ENCODE measurements at places on chromosomes 13 and 19. TPM values are rescaled to one million over a fixed set of nuclear protein-coding genes. Genes with fewer than 3 reads are reported as not detected.
A peak's percentile ranks its signal among the peaks of the same experiment; 100 is the strongest.

PABPC3 gene
- 0.48 TPM for total RNA-seq

ZNF256 gene
- 14.2 TPM for total RNA-seq

GRCh38 chr19:4722671-4723594, 709 bp downstream of the DPP9 start:
- no peak for DNase-seq

PSPN gene
- total RNA-seq = 2.1 TPM

CYP2F1 gene
- total RNA-seq = 0.34 TPM

GRCh38 chr13:94394723-94395122, 84.8 kb downstream of the DCT start:
- no peak for DNase-seq

DNA sequence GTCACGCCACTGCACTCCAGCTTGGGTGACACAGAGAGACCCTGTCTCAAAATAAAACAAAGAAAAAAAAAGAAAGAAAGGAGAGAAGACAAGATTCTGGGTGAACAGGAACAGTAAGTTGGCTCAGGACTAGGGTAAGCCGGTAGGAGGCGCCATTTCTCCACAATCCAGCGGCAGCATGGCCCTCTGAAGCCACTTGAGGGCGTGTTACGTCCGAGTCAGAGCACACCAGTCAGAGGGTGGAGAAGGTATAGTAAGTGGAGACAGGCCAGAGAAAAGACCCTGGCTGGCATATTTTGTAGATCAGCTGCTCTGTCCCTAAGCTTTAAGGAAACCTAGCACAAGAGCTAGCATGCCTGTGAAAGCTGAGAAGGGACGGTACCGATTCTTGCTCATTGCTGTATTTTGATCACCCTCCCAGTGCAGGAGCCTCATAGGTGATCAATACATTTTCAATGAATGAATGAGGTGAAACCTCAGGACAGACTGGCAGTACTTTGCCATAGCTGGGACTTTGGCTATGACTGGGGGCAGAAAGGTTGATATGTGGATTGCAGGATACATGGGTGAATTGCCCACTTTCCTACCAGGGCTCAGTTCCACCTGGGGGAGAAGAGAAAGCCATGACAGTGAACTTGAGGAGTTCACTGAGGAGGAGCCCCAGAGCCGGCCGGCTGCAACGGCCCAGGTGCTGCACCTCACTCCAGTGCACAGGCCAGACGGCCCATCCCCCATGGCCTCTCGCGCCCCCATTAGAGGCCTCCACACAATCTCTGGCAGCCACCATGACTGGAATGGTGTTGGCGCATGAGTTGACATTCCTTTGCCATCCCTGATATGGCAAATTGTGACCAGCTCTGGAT, 23.5 kb downstream of the POU2F2 start:
- DNase-seq = peak; percentile 82

DNA sequence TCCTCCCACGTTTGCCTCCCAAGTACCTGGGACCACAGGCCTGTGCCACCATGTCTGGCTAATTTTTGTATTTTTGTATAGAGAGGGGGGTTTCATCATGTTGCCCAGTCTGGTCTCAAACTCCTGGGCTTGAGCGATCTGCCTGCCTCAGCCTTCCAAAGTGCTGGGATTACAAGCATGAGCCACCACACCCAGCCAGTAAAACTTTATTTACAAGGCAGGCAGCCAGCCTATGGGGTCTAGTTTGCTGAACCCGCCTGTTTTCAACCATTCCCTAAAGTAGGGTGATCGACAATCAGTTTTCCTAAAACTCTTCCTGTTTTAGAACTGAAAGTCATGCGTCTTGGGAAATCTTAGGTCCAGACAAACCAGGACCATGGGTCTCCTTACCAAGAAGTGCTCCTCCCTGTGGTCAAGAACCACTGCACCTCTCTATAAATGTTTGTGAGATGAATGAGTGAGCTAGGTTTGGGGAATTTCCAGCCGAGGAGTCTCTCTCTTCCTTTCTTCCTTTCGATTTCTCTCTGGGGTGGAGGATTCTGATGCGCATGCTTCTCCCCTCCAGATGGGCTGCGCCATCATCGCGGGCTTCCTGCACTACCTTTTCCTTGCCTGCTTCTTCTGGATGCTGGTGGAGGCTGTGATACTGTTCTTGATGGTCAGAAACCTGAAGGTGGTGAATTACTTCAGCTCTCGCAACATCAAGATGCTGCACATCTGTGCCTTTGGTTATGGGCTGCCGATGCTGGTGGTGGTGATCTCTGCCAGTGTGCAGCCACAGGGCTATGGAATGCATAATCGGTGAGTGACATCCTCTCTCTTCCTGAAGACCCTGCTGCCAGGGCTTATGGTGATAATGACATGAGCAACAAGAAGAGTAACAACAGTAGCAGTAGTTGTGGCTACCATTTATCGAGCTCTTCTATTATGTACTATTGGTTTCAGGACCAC, 38.7 kb downstream of the ADGRE1 start:
- DNase-seq = no peak

DNA sequence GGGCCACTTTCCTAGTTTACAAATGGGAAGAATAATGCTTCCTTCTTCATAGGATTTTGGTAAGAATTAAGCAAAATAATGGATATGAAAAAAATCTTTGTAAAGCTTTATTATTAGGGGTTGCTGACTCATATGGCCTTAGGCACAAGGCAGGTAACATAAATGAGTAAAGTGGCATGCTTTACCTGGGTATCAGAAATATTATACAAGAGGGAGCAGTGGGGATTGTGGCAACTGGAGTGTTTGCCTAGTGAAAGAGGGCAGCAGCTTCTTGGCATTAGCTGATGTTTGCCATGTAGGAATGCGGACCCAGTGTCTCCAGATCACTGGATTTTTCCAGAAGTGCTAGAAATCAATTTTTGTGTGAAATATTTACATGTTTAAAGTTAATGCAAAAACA, 19.5 kb downstream of the WDFY2 start:
- no peak for DNase-seq

PPM1N gene
- total RNA-seq = 11.0 TPM

IL12RB1 gene
- not detected for total RNA-seq

All from H1 (cell line).